NCI-H2081 (cell line): ENCODE measurements at places on chromosomes 2 and 18.

- DNase-seq: no peak
These were observed 34.2 kb upstream of the CTDP1 start for GRCh38 chr18:79645291-79645983.

- DNase-seq: no peak
These were observed 778.5 kb upstream of the FANCL start for GRCh38 chr2:59019566-59020159.

- no peak for DNase-seq
These were observed 98.5 kb downstream of the EXOC6B start for GRCh38 chr2:72727356-72727755.

- DNase-seq: no peak
These were observed 215.2 kb upstream of the SIX2 start for GRCh38 chr2:45224321-45224992.

- no peak for DNase-seq
These were observed 274.8 kb upstream of the HS6ST1 start for GRCh38 chr2:128593518-128593878.

DNA sequence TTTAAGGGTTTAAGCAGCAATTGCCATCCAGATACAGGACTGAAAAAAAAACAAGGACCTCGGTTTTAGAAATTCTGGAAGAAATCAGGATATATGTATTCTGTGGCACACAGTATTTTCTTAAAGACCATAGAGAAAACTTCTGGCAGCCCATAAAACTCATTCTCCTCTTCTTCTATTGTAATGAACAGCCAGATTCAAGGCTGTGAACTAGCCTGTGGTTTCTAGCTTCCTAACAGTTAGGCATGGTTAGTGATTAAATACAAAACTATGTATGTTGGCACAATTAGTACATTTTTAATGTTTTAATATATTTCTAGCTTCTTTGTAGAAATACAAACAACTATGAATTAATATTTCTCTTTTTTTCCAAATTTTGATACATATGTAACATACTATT lies 555.7 kb downstream of the DSC3 start:
- DNase-seq: no peak

- DNase-seq: peak; percentile 67
These were observed 71.0 kb downstream of the NOL4 start for GRCh38 chr18:34153711-34154110.

DNA sequence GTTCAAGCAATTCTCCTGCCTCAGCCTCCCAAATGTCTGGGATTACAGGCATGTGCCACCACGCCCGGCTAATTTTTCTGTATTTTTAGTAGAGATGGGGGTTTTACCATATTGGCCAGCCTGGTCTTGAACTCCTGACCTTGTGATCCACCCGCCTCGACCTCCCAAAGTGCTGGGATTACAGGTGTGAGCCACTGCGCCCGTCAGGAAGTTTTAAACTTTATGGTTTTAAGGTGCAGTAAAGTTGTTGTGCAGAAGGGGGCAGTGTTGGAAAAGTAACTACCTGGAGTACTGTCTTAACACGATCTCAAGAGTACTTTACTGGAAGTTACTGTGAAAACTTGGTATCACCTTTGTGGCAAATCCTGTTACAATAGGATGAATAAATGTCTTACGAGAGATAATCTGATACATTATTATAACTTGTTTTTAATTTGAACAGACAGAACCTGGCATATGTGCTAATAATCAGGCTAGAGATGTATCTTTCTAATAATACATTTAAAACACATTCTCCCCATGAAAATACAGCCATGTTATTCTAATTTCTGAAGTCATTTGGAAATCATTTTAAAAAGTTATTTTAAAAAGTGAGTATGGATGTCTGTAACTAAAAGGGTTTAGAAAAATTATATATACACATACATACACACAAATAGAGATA lies 10.8 kb downstream of the SPDYA start:
- DNase-seq: peak; percentile 50

DNA sequence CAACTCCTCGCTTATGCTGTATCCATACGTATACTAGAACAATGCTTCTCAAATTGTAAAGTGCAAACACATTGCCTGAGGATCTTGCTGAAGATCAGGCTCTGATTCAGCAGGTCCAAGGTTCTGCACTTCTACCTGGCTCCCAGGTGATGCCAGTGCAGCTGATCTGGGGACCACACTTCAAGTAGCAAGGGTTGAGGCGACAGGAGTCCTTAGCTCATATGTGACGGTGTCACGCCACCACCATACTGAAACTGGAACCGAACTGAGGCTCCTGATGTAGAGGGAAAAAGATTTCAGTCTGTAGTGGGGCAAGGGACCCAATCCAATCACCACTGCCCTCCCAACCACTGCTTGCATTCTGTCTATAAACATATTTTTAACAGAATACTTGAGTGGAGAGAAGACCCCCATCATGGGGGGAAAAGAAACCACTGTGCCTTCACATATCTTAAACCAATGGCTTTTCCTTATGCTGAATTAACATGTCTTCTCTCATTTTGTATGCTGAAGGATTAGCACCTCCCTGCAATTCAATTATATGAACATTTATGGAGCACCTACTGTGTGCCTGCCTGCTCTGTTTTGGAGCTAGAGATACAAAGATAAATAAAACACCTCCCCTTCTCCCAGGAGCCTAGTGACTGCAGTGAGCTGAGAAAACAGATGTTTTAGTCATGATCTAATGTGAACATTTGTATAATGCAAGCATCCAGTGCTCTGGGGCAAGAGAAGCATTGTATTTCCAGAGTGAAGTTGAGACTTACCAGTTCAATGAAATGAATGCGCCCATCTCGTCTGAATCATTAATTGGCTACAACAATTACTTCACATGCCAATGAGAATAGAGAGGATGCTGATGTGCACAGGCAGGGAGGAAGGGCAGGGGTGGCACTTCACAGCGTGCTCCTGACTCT lies 6.6 kb upstream of the ASAP2 start:
- DNase-seq: no peak

DNA sequence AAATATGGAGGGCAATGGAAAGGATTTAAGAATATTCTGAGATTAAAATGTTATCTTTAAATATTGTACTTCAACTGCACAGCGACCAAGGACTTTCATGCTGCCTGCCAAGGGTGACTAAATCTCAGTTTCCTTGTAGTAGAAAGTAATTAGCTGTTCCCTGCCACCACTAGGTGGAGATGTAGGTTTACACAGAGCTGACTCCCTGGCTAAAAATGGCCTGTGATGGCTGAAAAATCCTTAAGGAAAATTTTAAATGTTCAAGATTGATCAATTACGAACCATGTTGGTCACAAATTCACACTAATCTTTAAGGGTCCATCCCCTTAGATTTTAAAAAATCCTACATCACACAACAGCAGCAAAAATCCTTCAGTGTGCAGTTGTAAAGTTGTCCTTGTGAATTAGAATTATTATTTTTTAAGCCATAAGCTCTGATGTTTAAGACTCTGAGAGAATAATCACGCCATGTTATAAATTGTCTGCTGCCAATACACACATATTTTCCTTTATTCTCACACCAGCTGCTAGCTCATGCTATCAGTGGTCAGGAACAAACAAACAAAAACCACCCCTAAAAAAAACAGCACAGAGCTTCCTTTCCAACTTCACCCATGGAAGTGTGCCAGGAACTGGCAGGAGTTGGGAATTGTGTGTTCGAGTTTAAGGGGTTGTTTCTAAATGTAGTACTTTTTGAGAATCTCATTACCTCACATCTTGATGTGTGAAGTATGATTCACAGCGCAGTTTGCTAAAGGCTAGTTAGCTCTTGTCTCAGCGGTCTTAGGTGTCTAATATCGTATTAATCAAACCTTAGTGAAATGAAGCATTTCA lies 399.8 kb downstream of the TMEM182 start:
- DNase-seq: peak; percentile 68

- DNase-seq: no peak
These were observed 412.4 kb upstream of the LRATD1 start for GRCh38 chr2:14220101-14220500.

DNA sequence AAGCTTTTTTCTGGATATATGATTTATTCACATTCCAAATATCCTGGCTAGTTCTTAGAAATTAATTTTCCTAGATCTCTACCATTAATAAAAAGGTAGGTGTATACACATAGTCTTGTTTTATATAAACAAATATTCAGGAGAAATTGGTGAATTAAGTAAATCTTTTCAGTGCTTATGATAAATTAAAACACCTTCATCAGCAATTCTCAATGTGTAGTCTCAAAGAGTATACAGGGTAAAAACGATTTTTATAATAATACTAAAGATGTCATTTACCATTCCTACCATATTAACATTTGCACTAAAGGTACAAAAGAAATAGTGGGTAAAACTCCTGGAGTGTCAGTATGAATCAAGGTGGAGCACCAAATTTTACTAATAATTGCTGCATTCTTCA lies 40.2 kb downstream of the CERKL start:
- no peak for DNase-seq

DNA sequence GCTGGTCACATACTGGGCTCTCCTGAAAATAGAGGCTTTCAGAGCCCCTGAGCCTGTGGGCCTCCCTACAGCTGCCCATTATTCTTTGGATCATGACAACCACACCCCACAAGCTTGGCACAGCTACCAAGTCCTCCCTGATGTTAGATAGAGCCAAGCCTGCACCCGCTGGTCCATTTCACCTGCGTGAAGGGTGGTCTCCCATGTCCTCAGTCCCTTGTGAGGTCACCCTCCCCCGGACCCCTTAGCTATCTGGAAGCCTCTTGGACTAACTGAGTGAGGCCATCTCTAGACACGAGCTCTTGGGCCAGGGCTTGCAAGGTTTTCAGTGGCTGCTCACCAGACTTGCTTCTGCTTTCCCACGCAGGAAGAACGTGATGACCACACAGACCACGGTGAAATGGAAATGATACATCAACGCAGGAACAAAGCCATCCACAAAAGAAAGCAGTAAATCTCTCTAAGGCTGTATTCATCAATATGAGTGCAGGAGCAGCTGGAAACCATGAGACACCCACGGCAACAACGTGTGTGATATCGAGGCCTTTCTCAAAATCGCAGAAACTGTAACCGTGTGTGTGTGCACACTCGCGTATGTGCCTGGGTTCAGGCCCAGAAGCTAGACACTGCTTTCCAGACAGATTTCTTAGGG lies 10.1 kb upstream of the MAL start:
- DNase-seq: no peak

GRCh38 chr2:113980946-113981345 lies 91.1 kb downstream of the ACTR3 start:
- DNase-seq: no peak

GRCh38 chr2:5373200-5373599 lies 319.0 kb upstream of the SOX11 start:
- no peak for DNase-seq

DNA sequence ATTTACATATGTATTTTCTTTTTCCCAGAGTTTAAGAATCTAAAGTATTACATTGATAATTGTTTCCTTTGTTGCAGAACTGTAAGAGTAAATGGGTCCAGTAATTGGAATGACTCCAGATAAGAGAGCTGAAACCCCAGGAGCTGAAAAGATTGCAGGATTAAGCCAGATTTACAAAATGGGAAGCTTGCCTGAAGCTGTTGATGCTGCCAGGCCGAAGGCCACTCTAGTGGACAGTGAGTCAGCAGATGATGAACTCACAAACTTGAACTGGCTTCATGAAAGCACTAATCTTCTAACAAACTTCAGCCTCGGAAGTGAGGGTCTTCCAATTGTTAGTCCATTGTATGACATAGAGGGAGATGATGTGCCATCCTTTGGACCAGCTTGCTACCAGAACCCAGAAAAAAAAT lies 183.8 kb upstream of the STON1 start:
- no peak for DNase-seq

DNA sequence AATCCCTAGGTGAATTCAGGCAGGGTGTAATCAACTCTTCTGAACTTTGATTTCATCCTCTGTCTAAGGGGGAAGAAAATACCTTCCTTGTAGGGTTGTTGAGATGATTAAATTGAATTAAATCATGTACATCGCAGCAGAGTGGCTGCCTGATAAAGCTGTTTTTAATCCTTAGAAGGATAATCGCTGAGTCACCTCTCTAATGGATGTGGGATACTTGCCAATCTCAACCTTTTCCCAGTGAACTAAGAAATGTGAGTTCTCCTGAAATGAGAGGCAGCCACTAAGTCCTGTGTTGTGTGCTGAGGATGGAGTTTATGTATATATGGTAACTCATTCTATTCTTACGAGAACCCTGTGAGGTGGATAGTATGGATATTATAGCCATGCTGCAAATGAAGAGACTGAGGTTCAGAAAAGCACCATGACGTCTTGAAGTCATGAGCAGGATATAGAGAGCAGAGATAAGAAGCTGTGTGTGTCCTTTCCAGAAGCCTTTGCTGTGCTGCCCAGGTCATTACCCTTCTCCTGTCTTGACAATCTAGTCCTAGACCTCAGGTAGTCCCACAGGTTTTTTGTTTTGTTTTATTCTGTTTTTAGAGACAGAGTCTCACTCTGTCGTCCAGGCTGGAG lies 93.3 kb downstream of the HNRNPLL start:
- DNase-seq: no peak

DNA sequence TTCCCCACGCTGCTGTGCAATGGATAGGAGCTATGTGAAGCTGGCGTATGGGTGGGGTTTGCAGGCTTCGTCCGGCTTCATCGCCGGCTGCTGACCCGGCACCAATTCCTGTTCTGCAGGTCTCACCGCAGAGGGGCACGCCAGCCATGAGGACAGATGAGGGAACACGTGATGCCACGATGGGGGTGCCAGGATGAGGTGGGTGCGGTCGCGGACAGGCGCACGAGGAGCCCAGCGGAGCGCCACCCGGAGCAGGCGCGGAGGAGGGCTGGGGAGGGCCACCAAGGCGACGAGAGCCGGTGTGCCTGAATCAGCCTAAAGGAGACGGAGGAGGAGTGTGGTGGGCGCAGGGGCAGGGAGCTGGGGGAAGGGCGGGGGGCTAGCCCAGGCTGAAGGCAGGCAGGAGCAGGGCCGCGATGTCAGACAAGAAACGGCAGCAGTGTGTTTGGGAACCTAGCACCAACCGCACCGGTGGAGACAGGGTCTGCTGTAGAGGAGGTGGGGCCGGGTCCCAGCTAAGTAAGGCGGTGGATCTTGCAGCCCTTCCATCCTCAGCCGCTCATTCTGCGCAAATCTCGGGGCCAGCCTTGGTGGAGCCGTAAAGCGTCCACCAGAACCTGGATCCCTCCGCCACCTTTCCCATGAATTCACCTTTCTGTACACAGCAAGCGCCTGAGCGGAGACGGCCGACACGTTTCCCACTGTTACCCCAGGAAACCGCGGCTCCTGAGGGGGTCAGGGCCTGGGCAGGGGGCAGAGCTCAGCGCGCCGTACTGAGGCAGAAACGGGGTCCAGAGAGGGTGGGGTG lies 17.0 kb upstream of the CD8A start:
- DNase-seq: peak; percentile 67

DNA sequence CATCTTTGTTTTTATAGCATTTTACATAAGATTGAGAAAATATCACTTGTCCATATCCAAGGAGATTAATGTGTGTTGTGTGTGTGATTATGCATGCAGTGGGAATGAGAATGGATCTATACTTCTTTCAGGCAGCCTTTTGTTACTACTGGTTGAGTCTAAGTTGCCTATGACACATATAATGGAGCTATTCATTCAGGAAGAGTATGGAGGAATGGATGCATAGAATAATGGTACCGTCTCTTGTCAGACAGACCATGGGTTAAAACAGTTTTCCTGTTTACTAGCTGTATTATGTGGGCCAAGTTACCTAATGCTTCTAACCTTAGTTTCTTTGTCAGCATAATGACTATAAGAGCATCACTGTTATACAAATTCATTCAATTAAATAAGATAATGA lies 155.4 kb upstream of the KYNU start:
- DNase-seq: no peak

GRCh38 chr2:148557844-148558436 lies 86.6 kb upstream of the EPC2 start:
- DNase-seq: no peak

- DNase-seq: peak; percentile 26
These were observed 46.6 kb upstream of the HNRNPA3 start for GRCh38 chr2:177165721-177166711.
